EH (cell line): ENCODE measurements at places on chromosomes 13 and 19.
A peak's percentile ranks its signal among the peaks of the same experiment; 100 is the strongest.

DNA sequence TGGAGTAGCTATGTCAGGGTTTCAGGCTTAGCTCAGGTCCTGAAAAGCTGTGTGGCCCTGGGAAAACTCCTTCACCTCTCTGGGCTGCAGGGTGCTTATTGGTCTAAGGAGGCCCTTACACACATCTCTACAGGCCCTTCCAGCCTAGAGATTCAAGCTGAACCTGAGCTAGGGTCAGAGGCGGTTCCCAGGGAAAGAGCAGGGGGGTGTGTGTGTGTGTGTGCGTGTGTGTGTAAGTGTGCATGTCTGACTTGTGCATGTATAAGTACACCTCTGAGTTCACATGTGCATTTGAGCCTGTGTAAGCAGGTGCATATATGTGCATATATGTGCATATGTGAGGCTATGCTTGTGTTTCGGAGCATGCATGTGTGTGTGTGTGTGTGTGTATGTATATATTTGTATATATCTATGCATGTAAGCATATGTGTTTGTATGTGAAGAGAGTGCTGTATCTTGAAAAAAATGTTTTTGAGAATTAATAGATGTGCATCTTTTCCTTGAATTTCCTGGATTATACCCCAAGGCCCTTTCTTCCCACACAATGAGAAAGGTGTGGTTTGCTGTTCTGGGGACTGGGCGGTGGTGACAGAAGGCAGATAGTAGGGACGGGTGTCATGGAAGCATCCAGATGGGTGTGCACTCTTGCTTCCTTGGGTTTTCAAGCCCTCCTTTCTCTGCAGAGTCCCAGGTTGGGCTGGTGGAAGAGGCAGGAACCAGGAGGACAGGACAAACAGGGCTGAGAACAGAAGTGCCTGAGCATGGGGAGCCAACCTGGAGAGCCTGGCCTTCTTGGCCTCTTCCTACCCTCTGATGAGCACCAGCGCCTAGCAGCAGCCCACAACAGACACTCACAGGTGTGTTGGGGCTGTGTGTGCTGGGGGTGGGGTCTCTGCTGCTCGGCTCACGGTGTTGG is 150.3 kb upstream of the TSHZ3 start:
- DNase-seq: no peak

GRCh38 chr19:6261883-6262282 is 17.9 kb downstream of the MLLT1 start:
- DNase-seq: no peak

DNA sequence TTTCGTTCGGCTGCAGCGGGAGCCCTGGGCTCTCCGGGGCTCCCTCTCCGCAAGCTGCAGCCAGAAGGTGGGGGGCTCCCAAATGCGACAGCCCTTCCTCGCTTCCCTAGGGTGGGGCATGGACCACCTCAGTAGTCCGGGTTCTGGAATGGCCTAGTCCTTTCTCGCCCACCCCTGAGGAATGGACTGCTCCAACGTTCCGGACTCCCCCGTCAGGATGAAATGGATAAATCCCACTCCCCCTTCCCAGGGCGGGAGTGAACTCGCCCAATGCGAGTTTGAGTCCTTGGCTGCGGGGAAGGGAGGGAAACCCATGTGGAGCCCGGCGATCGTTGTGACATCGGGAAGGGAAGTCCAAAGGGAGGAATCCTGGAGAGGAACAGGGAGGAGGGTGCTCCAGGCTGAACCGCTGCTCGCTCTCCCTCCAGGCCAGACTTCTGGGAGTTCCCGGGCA is 5.5 kb downstream of the HRC start:
- peak; percentile 79 for DNase-seq

GRCh38 chr13:102881819-102882686 is 36.2 kb downstream of the ERCC5 start:
- no peak for DNase-seq

DNA sequence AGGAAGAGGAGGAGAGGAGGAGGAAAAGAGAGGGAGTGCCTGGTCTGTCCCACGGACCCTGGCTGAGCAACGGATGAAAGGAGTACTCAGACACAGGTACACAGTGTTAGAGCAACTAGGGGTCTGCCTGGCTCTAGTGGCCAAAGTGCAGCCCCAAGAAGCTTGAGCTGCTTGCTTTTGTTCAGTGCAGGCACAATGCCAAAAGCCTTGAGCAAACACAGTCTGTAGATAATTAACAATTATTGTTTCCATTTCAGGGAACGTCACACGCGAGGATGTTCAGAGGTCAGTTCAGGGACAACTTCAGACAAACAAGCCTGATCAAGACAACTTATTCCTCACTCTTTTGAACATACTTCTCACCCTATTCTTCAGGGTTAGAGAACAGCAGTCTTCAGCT is 32.2 kb upstream of the ZNF726 start:
- no peak for DNase-seq

GRCh38 chr19:29514525-29515232 is 11.1 kb upstream of the VSTM2B start:
- no peak for DNase-seq

GRCh38 chr19:15378534-15379082 is 979 bp downstream of the AKAP8 start:
- peak; percentile 63 for DNase-seq

DNA sequence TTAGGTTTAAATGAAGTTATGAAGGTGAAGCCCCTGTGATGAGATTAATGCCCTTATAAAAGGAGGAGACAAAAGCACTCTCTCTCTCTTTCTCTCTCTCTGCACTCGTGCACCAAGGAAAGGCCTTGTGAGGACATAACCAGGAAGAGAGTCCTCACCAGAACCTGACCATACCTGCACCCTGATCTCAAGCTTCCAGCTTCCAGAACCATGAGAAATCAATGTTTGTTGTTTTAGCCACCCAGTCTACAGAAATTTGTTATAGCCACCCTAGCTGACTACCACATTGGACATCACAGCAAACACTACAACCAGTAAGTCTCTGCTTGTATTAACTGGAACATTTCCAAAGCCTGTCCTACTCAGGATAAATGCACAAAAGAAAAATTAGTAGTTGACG is 34.7 kb upstream of the WDFY2 start:
- no peak for DNase-seq

- no peak for DNase-seq
Measured at GRCh38 chr19:56991912-56992311, 127.9 kb upstream of the USP29 start.

DNA sequence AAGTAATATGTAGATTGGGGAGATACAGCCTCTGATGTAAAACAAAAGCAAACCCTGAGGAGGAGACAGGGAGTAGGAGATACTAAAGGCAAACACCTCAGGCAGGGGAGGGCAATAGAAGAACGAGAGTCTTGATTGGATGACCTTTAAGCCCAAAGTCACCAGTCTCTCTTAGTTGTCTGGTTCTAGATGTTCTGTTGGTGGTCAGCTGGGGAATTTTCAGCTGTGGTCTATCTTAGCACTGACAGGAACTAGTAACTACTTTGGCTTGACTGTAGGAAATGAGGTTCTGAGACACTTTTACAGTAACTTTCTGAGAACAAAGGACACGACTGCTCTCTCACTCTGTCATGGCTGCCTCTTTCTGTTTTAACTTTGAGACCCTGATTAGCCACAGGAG is 290.7 kb upstream of the MIR17HG start:
- no peak for DNase-seq

DNA sequence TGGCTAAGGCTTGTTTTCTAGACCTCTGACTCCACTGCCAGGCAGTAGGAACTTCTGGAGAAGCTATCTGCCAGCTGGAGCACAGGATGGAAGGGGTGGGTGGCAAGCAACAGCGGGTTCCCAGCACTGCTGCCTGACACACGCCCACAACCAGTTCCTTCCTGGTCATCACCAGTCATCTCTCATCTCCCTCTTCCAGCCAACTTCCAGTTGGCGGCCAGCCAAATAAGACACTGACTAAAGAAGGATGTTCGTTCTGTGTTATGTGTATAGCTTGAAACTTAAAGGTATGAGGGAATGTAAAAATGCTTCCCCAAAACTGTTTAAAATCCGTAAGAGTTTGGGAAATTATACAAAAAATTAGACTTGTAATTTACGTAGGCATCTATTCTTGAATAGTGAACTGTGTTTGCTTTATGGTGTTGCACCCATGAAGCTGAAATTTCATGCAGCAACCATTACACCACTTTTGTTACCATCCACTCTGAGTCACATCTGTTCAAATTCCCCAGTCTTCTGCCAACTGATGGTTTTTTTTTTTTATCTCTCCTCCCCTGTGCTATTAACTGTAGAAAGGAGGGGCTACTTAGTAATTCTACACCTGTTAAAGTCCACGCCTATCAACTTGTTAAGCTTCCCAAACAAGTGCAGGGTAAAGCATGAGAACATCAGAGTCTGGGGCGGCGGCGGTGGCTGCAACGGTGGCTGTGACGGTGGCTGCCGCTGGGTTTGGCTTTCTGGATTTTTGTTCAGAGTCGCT is 86.2 kb upstream of the FRY start:
- peak; percentile 87 for DNase-seq

DNA sequence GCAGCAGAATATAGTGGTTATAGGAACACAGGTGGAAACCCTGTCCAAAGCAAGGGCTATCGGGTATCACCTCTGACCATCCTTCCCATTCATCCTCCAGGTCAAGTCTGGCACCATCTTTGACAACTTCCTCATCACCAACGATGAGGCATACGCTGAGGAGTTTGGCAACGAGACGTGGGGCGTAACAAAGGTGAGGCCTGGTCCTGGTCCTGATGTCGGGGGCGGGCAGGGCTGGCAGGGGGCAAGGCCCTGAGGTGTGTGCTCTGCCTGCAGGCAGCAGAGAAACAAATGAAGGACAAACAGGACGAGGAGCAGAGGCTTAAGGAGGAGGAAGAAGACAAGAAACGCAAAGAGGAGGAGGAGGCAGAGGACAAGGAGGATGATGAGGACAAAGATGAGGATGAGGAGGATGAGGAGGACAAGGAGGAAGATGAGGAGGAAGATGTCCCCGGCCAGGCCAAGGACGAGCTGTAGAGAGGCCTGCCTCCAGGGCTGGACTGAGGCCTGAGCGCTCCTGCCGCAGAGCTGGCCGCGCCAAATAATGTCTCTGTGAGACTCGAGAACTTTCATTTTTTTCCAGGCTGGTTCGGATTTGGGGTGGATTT is 2.1 kb upstream of the RAD23A start:
- no peak for DNase-seq

DNA sequence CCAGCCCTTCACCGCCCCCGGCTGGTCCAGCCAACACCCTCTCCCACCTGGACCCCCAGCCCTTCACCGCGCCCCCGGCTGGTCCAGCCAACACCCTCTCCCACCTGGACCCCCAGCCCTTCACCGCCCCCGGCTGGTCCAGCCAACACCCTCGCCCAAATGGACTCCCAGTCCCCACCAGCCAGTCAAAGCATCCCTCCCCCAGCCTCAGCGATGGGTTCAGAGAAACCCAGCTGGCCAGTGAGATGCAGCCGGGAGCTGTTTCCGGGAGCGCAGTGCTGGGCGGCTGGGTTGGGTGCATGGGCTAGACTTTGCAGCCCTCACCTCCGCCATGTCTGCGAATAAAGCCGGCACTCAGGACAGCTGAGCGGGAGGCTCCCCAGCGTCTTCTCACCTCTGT is 6.5 kb upstream of the CDC34 start:
- no peak for DNase-seq

- no peak for DNase-seq
Measured at GRCh38 chr19:14972676-14973075, 7.0 kb downstream of the SLC1A6 start.
